AG09319 (cell line): ENCODE measurements at places on chromosomes 3 and 15.

DNA sequence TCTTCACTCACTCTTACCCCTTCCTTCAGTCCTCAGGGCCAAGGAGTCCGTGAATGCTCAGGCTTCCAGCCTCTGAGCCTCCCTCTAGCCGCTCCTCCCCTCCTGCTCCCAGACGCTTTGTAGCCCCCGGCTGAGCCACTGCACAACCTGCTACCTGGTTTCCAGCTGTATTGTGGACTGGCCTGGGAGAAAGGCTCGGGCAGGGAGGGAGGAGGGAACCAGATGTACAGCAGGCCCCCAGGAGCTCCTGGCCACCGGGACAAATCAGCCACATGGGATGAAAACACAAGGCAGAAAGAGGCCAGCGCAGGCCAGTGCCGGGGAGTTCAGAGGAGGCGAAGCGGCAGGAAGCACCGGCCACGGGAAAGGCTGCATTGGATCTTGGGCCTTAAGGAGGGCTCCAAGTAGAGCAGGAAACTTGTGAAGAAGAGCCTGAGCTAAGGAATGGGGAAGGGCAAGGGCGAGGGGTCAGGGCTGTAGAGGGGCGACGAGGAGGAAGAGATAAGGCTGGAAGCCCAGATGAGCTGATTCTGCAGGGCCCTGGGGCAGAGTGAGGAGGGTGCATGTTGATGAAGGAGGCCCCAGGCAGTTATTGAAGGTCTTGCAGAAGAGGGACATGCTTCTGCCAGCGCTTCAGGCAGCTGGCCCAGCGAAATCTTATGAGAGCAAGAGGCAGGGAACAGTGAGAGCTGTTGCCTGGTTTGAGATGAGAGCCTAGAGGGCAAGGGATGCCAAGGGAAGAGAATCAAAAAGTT is 14.3 kb downstream of the CPN2 start:
- DNase-seq: no peak

DNA sequence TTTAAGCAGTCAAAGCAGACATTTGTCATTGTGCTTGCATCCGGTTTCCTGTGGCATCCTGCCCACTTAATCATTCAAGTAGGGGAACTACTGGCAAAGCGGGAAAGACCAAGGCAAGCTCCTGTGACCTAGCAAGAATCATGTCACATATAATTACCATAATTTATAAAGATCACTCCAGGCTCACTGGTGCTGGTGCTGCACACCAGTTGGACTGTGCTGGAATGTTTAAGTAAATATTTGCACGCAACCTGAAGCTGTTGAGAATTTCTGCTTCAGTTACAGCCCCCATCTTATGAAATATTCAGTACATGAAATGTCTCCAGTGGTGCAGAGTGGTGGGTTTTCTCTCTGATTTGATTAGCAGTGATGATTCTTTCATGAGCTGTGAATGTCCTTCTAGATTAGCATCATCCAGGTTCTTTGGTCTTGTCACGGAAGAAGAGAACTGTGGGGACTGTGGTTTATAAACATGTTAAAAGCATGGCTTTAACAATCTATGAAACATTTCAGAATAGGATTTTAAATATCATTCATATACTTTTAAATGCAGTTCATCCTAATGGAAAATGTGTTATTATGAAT is 621.3 kb upstream of the EPHA6 start:
- no peak for DNase-seq

DNA sequence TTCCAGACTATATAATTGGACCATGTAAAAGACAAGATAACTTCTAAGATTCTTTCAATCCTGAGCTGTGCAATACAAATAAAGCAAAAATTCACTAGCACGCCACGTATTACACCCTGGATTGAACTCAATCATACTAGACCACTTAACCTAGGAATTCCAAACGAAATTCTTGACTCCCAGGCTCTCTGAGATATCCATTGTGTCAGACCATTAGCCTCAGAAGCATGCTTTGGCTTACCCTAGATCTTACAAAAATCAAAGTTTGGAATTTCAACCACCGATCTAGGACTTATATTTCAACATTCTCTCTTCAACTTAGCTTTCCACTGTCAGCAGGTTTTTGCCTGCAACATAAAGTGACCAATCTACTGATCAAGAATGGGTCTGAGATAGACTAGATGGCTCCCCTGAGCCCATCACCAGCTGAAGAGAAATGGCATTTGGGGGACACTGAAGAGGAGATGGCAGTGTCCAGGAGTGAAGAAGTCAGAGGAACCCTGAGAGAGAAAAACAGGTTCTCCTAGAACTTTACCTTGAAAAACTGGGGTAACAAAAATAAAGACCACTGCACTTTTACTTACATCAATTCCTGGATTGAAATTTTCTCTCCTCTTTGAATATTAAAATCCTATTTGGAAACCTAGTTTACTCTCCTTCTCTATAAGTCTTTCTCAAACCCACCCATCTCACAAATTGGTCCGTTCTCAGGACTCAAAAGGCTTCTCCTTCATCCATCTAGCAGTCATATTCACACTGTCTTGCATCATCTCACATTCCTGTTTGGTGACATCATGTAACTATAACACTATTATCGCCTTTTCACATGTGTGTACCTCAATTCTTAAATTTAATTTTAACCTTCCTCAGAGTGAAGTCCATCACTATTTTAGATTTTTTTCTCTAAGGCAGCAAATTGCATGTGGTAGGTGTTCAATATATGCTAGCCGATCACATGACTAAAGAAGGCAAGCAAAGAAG is 18.5 kb downstream of the CPNE4 start:
- no peak for DNase-seq

DNA sequence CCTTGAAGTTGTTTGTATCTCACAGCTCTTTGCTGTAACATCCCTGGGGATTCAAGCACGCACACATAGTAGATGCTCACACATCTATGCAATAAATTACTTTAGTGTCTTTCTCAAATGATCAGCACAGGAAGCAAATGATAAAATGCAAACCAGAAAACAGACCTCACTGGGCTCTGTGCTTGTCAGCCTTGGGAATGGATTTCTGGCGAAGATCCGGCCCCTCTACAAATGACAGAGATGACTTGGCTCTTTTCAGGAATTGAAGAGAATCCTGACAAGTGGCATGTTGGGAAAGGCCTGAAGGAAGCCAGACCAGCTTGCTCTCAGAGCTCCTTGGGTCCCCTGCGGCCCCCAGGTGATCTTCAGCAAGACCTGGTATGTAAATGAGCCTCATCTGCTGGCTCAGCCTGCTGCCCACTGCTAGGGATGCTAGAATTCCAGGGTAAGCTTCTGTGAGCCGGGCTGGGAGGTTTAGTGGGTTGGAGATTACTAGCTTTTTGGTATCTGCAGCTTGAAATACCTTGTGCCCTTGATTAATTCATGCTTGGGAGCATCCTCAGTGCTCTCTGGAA is 54.1 kb downstream of the LPP start:
- no peak for DNase-seq

- DNase-seq: no peak
Observed at GRCh38 chr15:35330916-35331315, 215.0 kb downstream of the DPH6 start.

GRCh38 chr3:105822171-105823123 is 46.4 kb downstream of the CBLB start:
- DNase-seq: no peak

DNA sequence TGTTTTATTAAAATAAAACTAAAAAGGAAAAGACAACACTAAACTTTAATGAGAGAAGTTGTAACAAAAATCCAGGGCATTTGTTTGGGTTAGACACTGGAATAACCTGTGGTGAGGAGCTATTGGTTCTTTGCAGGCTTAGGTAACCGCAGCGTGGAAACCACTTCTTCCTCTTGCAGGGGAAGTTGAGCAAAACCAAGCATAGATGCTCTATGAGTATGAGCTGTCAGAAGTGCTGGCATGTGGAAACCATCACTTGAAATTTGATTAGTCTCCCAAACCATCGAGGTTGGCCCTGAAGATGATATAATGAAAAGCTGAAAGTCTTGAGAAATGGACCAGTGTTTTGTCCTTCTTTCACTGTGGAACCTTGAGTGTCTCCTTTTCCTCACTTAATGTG is 127.1 kb upstream of the RBMS3 start:
- no peak for DNase-seq

- DNase-seq: no peak
Observed at GRCh38 chr3:55297245-55297644, 189.9 kb downstream of the WNT5A start.

DNA sequence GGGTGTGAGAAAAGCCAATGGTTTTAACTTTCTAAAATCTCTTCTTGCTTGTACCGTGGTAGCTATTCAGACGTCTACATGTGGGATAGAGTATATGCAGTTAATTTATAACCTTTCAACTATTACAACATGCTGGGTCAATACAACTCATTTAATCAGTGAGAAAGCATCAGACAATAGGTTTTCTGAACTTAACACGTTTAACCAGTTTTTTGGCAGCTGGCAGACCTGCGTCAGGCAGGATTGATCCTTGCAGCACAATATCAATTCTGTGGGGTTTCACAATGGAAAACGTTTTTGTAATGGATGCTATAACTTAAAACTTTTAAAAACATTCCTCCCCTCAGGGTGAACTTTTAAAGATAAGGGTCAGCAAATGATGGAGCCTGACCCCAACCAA is 6.5 kb downstream of the GNB5 start:
- no peak for DNase-seq

DNA sequence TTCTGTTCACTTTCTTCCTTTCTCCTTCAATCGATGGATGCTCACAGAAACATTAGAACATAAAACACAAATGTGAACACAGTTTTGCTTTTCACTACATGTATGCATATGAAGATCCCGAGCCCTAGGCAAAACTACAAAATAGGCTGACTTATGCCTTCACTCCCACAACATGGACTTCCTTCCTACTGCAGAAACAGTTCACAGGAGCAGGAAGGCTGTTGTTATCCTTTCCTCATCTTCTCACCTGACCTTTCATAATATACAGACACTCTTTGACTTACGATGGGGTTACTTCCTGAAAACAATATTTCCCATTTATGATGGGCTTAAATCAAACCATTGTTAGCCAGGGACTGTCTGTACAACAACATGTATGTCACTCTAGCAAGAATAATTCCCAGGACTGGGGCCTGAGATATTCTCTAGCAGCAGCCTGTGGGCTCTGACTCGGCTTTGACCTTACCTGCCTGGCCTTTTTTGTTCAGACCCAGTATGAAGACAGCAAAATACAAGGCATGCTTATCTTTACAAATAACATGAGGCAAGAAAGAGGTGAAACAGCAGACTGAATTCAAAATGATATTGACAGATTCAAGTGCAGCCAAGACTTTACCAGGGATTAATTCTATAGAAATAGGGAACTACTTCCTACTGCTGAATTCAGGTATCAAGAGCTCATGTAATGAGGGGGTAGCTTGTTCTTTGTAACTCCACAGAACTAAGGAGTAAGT is 51.8 kb upstream of the PLXND1 start:
- DNase-seq: no peak

DNA sequence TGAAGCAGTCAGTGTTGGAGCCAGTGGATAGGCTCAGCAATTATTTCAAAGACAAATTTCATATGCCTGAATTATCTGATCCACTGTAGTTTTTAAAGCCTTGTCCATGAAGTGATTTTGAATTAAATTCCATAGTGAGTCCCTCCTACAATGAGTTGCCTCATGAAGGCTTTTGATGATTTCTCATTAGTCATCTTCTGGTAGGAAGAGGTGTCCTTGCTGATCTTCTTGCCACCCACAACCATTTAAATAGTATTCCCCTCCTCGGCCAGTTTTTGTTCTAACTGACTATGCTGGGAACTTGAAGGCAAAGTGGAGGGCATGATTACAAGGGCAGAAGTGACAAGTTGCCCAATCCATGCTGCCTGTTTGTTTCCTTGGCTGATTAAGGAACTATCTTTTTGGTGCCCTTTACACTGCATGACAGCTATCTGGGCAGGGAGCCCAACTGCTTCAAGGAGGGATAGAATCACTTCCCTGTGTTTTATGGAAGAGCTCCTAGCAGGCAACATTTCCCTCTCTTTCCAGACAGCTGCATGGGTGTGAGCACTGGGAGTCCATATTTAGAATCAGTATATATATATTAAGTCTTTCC is 617.5 kb downstream of the ZPLD1 start:
- DNase-seq: no peak

- DNase-seq: no peak
Observed at GRCh38 chr3:8166014-8166413, 335.6 kb upstream of the LMCD1 start.

GRCh38 chr15:30882849-30883433 is 20.8 kb upstream of the FAN1 start:
- no peak for DNase-seq

- DNase-seq: no peak
Observed at GRCh38 chr3:170222647-170223541, 670 bp downstream of the PRKCI start.

GRCh38 chr15:46304321-46304720 is 669.5 kb downstream of the SQOR start:
- no peak for DNase-seq

DNA sequence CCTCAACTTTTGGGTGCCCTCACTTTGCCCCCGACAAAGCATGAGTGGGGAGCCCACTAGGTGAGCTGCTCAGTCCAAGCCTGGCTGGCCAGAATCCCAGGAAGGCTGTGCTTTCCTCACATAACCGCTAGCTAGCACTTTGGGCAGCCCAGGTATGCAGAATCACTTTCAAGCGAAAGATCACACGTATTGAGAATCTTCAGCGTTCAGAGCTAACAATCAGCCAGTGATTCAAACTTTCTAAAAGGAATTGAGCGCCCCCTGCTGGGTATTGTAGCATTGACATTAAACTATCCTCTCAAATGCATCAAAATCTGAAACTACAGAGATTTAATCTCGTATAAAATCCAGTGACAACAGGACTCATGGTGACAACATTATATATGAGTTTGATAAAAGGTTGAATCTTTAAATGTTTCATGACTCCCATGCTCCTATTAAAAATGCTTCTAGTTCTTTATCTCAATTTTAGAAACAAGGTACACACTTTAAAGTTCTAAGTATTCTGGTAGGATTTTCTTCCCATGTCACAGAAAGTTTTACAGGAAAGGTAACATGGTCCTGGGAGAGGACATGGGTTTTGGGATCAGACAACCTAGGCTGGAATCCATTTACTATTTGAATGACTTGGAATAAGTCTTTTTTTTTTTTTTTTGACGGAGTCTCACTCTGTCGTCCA is 11.8 kb downstream of the ANAPC13 start:
- DNase-seq: no peak

DNA sequence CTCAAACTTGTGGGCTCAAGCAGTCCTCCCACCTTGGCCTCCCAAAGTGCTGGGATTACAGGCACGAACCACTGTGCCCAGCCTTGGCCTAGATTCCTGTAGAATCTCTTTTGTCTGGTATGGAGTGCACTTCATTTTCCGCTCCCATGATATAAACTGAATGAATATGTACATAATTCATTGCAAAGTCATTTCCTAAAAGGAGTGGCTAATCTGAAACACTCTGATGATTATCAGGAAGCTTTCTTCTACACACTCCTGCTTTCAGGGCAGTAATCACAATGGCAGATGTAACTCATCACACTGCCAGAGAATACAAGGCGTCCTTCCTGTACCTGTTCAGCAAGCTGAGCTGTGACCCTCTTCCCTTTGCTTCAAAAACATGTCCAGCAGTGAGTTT is 28.6 kb downstream of the RLBP1 start:
- no peak for DNase-seq

GRCh38 chr3:40546816-40547215 is 22.1 kb downstream of the ZNF621 start:
- no peak for DNase-seq

- DNase-seq: no peak
Observed at GRCh38 chr3:146896711-146897110, 291.6 kb upstream of the PLSCR5 start.

- DNase-seq: no peak
Observed at GRCh38 chr15:64515196-64515595, 54.8 kb downstream of the ZNF609 start.
